ENCODE measurements at places on chromosomes 11 and 22.

DNA sequence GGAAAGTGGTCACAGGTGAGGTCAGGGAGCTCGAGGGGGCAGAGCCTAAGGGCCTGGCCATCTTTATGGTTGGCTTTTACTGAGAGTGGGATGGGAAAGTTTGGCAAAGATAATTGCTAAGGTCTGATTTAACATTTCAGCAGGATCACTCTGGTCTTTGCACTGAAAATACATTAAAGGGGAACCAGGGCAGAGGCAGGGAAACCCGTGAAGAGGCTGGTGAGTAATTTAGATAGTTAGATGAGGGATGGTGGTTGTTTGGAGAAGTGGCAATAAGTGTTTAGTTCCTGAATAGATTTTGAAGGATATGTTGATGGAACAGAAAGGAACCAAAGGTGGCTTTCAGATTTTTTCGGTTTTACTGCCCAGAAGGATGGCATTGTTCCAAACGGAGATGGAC is 50.8 kb downstream of the SCN3B start:
- DNase-seq: no peak

GRCh38 chr11:1771700-1772099 is 8.0 kb upstream of the CTSD start:
- DNase-seq: no peak

- DNase-seq: no peak
Measured at GRCh38 chr11:63680834-63681320, 423 bp upstream of the RTN3 start.

DNA sequence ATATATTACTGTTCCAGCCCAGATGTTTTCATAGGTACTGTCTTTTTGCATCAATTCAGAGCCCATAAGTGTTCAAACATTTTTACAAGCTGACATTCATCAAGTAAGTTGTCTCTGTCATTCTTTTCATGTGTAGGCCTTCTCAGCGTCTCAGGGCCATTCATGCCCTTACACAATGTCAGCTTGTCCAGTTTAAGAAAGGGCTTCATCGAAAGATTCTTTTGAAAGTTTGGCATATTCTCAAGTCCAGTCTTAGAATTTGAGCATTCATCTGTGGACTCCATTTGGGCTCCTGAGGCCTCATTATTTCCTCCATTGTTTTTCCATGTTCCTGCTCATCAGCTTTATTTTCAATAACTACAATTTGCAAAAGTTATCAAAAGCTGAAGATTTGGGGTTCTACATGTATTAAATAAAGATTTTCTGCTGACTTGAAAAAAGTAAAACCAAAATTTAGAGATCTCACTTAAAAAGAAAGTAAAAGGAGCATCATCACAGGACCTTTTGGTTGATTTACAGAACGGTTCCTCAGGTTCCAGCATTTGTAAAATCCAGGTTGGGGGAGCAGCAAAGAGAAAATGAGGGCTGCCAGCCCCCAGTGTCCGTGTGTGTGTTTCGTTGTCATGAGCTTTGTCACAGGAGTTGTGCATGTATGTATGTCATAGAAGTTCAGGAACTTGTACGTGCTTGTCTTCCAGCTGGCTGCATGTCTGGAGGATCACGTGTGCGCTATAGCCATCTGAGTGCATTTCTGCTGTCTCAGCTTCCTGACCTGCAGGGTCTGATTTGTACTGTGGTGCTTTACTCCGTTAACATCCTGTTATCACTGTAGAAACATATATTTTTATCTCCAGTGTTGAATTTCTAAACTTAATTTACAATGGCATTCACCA is 15.6 kb downstream of the MOV10L1 start:
- no peak for DNase-seq

- DNase-seq: no peak
Measured at GRCh38 chr11:107957109-107957588, 28.9 kb downstream of the RAB39A start.

DNA sequence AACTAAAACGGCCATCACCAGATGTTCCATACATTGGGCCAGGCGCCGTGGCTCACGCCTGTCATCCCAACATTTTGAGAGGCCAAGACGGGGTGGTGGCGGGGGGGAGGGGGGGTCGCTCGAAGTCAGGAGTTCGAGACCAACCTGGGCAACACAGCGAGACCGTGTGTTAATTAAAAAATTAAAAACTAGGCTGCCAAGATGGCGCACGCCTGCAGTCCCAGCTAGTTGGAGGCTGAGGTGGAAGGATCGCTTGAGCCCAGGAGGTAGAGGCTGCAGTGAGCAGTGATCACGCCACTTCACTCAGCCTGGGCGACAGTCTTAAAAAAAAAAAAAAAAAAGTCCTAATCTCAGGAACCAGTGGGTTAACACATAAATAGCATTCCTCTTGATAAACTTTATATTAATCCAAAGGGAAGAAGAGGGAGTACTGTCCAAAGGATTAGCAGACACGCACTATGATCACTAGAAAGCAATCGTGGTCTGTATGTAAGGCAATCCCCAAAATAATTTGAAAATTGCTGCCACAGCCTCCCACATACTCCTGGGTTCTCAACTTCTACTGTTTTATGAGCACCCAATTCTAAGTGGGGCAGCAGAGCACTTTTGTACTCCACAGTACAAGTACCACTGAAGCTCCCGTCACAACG is 604 bp downstream of the PUS3 start:
- DNase-seq: no peak

DNA sequence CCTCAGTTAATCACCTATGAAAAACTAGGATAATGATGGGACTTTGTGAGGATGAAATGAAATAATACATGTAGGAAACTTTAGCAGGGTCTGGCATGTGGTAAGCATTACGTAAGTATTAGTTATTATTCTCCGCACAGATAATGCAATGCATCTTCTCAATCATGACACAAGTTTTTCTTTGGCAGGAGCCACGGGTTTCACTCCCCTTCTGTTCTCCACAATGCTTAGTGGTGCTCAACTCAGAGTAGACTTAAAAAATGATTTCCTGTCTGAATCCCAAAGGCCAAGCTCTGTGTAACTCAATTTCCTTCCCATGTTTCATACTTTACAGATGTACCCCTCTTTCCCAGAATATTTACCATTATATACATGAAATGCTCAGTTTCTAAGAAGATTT is 82.9 kb downstream of the CCDC34 start:
- no peak for DNase-seq

DNA sequence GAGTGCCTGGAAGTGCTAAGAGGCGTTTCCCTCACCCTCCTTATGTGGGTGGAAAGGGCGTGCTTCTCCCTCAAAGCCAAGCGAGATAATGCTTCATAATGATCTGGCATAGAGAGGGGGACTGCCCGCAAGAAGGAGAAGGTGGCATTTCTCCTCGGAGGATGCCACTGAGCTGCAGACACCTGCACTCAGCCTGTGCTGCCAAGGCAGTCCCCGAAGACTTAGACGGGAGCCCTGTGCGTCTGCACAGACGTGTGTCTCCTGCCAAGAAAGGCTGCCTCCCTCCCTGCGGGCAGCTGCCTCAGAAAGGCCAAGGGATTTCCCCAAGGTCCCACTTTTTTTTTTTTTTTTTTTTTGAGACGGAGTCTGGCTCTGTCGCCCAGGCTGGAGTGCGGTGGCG is 48.1 kb upstream of the SPATA19 start:
- no peak for DNase-seq

DNA sequence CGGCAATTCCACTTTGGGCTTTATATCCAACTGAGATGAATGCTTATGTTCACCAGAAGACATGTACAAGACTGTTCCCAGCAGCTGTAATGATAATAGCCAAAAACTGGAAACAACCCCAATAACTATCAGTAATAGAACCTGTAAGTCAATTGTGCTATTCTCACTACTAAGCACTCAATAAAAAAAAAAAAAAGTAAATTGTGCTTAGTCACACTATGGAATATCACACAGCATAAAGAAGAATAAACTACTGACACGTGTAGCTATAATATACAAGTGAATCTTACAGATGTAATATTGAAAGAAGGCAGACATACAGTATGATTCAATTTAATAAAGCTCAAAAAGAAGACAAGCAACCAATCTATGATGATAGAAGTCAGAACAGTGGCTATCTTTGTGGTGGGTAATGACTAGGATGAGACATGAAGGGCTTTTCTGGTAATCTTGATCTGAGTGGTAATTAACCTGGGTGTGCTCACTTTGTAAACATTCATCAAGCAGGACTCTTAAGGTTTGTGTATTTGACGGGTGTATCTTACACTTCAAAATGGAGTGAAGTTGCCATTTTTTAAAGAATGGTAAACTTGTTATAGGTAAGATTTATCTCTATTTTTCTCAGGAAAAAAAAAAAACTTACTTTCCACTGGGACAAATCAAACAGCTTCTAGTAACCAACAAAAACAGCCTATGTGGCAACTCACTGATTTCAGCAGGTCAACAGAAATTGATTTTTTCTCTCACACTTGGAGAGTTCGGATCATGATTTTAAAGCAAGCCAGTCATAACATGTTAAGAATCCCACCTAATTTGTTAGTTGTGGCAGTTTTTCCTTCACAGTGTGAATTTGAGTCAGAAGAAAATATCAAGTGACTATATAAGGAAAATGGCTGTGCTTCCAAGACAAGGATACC is 84.2 kb downstream of the CCDC83 start:
- DNase-seq: no peak

GRCh38 chr11:19565639-19566038 is 147.0 kb upstream of the NAV2 start:
- DNase-seq: no peak

DNA sequence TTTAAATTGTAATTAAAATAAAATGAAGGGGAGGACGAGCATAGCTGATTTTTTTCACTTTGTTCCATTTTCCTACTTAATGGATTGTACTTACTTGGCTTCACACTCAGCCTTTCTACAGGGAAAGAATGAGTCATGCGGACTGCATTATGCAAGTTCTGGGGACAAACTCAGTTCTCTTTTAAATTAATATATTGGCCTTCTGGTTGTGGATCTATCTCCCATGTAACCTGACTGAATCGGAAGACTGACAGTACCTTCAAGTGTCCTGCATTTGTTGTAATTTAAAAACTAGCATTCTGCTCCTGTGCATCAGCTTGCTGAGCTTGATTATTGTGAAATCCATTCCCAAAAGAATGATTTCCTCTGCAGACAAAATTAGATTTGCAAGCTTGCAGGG is 12.2 kb downstream of the OR8D1 start:
- DNase-seq: no peak

- DNase-seq: no peak
Measured at GRCh38 chr22:21858025-21858764, 9.2 kb downstream of the MAPK1 start.

All from HCT116 (cell line).